ENCODE measurements at places on chromosomes 5 and 9.

DNA sequence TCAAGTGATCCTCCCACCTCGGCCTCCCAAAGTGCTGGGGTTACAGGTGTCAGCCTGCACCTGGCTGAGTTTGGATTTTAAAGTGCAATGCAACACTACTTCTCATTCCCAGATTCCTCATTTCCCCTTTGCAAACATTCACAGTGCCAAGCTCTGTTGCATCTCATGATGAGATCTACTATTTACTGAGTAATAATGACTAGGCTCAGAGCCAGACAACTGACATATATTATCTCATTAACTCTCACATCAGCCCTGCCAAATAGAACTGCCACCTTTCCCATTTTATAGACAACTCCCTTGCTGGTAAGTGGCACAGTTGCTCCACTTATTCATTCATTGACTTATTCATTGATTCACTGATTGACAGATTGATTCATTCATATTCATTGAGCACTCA, 7.0 kb downstream of the PDE6A start:
- no peak for DNase-seq

- no peak for DNase-seq
These were observed 390.0 kb downstream of the PLK2 start for GRCh38 chr5:58069846-58070245.

DNA sequence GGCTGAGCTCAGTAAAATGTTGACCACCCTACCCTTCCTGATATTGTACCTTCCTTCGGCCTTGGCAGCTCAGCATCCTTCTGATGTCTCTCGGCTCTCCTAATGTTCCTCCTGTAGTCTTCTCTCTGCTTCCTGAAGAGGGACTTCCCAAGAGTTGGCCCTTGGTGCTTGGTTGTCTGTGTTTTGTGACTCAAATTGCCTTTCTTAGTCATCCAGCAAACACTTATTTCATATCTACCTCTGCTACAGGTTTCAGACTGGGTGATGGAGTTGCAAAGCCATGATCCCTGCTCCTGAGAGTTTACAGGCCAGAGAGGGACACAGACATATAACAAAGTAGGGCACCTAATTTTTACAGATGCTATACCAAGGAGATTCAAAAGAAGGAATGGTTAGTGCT, 70.1 kb downstream of the SV2C start:
- DNase-seq, result no peak

DNA sequence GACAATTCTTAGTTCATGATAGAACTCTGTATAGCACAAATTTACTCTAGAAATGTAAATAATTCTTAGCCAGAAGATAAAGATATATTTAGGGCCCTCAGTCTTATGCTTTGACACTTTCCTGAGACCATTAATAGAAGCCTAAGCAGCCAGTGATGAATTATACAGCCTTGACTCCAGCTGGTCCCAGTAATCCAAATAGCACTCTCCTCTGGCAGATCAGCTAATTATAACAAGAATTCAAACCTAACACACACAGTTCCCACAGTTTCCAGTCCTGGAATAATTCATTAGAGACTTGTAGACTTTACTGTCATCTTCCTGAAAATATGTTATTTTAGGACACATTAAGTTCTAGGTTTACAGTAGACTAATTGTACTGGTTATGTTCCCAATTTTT, 50.4 kb downstream of the SHOC1 start:
- no peak for DNase-seq

DNA sequence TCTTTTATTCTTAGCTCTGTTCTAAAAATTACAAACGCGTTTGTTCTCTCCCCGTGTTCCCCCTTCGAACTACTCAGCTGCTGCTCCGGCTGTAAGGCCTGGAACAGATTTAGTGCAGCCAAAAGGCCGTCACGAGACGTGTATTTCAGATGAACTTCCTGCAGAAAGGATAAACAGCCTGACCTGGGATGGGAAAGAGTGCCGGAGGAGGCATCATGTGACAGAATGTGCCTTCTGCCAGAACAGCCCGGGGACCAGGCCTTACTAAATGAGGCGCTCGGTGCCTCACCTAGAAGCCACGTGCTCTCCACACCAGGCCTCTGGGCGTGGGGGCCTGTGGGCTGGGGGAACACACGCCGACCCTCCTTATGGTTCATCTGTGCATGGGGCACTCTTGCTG, 94.7 kb downstream of the PPARGC1B start:
- no peak for DNase-seq

- DNase-seq, result no peak
These were observed 2.5 kb upstream of the YTHDC2 start for GRCh38 chr5:113510836-113511451.

DNA sequence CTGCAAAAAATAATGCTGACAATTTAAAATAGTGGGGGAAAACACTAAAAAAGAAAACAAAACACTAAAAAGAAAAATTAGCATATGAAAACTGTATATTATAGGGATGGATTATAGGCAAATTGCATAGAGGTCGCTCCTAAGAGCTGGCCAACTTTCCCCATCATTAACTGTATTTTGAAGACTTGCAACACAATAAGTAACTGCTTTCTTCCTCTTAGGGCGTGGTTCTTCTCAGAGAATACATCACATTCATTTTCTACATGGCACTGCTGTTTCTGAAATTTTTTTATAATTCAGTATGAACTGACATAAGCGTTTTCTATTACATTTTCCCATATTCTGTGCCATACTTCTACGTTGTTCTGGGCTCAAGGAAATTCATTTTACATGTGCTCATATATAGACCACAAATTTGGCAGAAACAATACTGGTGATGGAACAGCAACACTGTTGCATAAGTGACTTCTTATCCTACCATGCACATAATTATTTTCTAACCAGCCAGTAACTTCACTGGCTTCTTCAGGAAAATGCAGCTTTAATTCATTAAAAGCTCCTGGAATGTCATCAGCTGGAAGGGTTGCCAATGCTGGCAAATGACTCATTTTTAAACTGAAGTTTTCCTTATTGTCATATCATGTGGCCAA, 171.2 kb upstream of the DMAC1 start:
- DNase-seq, result no peak

GRCh38 chr5:110321117-110321516, 405.4 kb downstream of the TMEM232 start:
- no peak for DNase-seq

DNA sequence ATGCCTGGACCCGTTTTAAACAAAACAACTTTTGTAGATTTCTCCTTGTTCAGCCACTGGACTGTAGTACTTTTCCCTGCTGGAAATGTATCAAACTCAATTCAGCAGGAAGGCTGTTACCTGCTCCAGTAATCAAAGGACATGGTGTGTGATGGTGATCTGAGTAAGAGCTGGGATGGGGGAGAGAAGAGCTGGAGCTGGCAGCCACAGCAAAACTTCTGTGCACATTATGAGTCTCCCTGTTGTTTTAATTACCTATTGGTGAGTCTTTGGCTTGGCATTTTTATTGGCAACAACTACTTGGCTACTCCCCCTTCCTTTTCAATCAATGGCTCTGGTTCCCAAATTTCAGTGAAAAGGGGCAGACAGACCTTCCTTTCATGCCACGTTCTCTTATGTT, 9.7 kb downstream of the NREP start:
- DNase-seq, result no peak

- DNase-seq, result no peak
These were observed 141.1 kb upstream of the TARS1 start for GRCh38 chr5:33299621-33300208.

DNA sequence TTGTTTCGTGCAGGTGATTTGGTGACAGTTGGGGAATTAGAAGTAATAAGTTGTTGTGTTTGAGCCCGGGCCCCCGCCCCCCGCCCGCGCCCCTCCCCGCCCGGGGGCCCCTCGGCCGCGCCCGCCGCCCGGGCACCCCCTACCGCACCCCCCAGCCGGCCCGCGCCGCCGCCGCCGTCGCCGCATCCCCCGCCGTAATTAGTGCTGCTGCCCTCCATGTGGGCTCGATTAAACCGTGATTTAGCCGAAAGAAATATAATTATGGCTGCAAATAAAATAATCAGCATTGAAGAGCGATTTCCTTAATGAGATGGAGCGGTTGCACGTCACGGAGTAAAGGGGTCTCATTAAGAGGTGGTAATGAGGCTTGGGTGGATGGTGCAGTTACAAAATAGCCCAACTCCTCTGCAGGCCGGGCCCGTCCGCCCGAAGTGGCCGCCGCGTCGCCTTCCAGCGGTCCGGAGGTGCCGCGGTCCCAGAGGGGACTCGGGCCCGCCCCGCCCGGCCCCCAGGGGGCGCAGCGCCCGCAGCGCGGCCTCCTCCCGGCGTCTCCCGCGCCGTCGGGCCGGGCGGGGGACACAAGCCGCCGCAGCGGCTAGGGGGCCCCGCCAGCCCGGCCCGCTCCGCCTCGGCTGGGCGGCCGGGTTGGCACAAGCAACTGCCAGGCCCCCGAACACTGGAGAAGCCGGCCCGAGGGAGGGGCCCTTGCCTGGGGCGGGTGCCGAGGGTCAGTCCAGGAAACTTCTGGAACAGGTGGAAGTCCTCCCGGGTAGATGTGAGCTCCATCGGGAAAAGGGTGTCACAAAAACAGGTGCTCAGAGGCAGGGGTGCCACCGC, 6.9 kb upstream of the OTP start:
- DNase-seq, result peak; percentile 78

DNA sequence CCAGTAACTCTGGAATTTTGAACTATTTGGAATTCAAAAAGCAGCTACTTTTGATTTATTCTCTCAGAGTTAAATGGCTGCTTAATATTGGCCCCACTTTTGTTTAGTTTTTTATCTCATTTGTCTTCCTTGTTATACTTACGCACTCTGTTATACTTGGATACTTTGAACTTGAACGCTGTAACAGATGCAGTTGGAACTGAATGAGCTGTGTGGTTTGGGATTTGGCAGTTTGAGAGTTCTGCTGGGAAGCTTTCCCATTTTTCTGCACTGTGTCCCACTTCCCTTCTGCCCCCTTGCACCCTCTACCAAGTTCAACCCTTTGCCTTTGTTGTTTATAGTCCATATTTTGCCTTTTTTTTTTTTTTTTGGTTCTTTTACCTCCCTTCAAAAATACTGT, 3.8 kb downstream of the RHOBTB3 start:
- DNase-seq, result no peak

DNA sequence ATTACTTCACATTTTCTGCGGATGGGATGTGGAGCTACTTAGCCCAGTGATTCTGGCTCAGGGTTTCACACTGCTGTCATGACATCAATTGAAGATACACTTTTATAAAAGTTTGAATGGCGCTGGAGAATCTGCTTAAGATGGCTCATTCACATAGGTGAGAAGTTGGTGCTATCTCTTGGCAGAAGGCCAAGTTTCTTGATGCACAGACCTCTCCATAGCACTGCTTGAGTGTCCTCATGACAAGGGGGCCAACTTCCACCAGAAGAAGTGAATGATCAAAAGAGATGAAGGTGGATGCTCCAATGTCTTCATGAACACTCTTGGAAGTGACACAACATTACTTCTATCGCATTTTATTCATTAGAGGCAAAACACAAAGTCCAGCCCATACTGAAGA, 403.7 kb upstream of the CCNG1 start:
- DNase-seq, result no peak

- DNase-seq, result no peak
These were observed 415.0 kb downstream of the ARHGEF28 start for GRCh38 chr5:74040811-74041491.

DNA sequence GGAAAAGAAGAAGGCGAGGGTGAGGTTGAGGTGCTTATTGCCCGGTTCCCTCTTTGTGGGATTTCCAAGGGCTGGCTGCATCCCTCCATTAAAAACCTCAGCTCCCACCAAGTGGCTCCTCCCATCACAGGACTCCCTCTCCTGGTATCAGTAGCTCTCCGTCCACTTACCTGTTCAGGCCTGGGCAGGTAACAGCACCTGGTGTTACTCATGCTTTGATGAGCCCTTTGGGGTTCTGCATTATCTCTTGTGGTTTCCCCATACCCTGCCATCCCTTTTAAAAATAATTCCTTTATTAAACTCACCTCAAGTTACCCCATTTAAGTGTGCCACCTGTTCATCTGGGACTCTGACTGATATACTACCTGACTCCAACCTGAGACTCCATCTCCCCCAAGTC, 17.5 kb upstream of the TGFBR1 start:
- DNase-seq, result no peak

GRCh38 chr9:79809931-79810330, 238.2 kb downstream of the TLE4 start:
- DNase-seq, result no peak

- no peak for DNase-seq
These were observed 309.1 kb downstream of the ADAMTS6 start for GRCh38 chr5:65172486-65173129.

GRCh38 chr9:69317894-69318293, 7.1 kb upstream of the ENTREP1 start:
- DNase-seq, result no peak

GRCh38 chr5:96859375-96859774, 16.9 kb upstream of the ERAP2 start:
- no peak for DNase-seq

DNA sequence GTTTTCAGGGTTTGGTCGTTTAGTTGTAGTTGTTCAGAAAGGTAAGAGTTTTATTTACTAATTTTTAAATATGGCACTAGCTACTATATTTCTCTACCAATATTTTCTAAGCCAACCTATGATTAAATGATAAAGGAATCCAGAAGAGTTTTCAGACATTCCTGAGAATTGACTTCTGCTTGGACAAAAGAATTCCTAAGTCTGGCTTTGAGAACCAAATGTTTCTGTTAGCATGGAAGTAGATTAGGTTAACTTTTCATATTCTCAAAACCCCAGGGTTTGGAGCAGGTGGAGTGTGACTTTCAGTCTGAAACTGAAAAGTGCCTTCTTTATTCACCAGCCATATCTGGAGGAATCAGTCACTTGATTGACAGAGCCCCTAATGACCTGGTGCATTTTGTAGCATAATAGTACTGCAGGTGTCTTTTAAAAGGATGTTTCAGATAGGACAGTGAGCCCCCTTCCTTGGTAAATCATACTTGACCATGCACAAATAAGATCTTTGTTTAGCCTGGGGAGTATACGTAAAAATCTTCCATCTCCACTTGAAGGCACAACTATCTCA, 457.0 kb upstream of the ZNF462 start:
- DNase-seq, result no peak

- no peak for DNase-seq
These were observed 43.8 kb downstream of the NDFIP1 start for GRCh38 chr5:142152384-142152732.

DNA sequence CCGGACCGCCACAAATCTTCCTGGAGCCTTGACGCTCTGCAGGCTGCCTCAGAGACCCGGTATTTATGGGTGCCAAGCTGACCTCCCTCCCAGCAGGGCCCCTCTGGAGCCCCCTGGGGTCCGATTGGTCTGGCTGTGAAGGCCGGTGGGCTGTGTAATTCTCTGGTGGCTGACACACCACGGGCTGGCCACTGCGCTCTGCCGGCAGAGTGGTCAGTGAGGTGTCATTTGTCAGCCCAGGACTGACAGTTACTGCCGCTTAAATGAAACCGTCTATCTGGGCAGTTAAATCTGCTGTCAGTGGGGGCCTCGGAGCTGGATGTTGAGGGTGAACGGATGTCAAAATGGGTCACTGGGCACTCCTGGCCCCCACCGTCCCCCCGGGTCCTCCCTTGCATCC, 10.7 kb downstream of the NR5A1 start:
- peak; percentile 81 for DNase-seq

- DNase-seq, result no peak
These were observed 46.5 kb upstream of the FKTN start for GRCh38 chr9:105511446-105511845.

- no peak for DNase-seq
These were observed 13.3 kb downstream of the RIC1 start for GRCh38 chr9:5642170-5642569.
